Left ventricle myocardium superior (tissue), 1 donor: ENCODE measurements at places on chromosomes 6 and 20. TPM values are rescaled to one million over a fixed set of nuclear protein-coding genes. Genes with fewer than 3 reads are reported as not detected.

GRCh38 chr20:60009826-60010616 lies 51.8 kb downstream of the CDH26 start:
- DNase-seq: no peak

Gene NMBR
- not detected for total RNA-seq

Gene ALDH5A1
- total RNA-seq: 31.2 TPM

GRCh38 chr6:17347012-17347411 lies 46.4 kb upstream of the CAP2 start:
- DNase-seq: no peak

Gene CST5
- not detected for total RNA-seq

GRCh38 chr6:81934936-81935335 lies 182.5 kb upstream of the TENT5A start:
- DNase-seq: no peak

DNA sequence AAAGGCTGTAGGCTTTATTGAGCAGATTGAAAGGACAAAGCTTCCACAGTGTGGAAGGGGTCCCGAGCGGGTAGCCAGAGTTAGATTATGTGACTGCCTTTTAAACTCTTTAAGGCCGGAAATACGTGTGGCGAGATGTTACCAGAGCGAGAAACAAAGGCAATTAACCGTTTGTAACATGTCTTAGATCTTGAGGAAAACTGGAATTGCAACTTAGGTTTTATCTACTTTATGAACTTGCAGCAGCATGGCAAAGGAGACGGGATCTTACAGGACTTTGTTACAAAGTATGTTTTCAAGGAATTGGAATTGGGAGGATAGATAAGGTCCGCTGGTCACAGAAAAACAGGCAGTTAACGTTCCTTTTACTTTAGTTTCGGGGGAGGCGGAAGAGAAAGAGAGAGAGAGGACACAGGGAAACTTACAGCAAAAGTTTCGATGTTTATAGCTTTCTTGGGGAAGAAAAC lies 594.7 kb upstream of the ADGRB3 start:
- DNase-seq: no peak

Gene GJA1
- total RNA-seq: 322 TPM

- no peak for DNase-seq
Observed at GRCh38 chr6:157443066-157443800, 62.2 kb downstream of the ZDHHC14 start.

GRCh38 chr6:163687075-163687474 lies 272.6 kb downstream of the QKI start:
- DNase-seq: no peak

Gene TCP11
- not detected for total RNA-seq

- no peak for DNase-seq
Observed at GRCh38 chr20:20733943-20734342, 21.5 kb upstream of the RALGAPA2 start.

- no peak for DNase-seq
Observed at GRCh38 chr6:137832110-137832509, 34.9 kb upstream of the TNFAIP3 start.

DNA sequence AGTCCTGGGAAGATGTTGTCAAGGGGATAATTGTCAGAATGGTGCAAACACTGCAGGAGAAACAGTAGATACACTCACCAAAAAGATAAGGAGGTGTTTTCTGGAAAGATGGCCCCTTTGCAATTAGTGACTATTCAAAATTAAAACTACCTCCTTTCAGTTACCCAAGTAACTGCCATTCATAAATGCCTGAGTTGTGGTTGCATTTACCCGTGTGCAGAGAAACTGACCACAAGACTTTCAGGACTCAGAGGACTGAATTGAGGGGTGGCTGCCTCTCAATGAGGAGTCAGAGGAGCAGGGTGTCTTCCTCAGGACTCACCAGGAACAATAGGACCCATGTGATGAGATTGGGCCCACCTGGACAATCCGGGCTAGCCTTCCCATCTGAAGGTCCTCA lies 39.0 kb downstream of the GCM1 start:
- no peak for DNase-seq

- no peak for DNase-seq
Observed at GRCh38 chr6:42441697-42442081, 10.0 kb downstream of the TRERF1 start.

Gene SLC26A8
- total RNA-seq: not detected

Gene CNR1
- 0.47 TPM for total RNA-seq

GRCh38 chr20:22062874-22063273 lies 357.4 kb downstream of the PAX1 start:
- no peak for DNase-seq

- DNase-seq: no peak
Observed at GRCh38 chr6:32697031-32697430, 30.6 kb upstream of the HLA-DQB1 start.

Gene MROH8
- total RNA-seq: 4.4 TPM

- DNase-seq: no peak
Observed at GRCh38 chr6:155201461-155202226, 62.2 kb upstream of the CLDN20 start.

- no peak for DNase-seq
Observed at GRCh38 chr6:133456439-133456838, 215.3 kb downstream of the EYA4 start.
